Motor neuron (in vitro differentiated cells): ENCODE measurements at places on chromosomes 13 and 19. TPM values are rescaled to one million over a fixed set of nuclear protein-coding genes. Genes with fewer than 3 reads are reported as not detected.

LILRB5 gene
- 1.2 TPM in 1 of 2 replicates, not detected in the other for total RNA-seq

CYP4F12 gene
- total RNA-seq: 0.81 and 1.0 TPM in 2 replicates

EFNA2 gene
- 2.4 and 2.6 TPM in 2 replicates for total RNA-seq

KLF12 gene
- 22.1 and 25.5 TPM in 2 replicates for total RNA-seq

KLC3 gene
- 0.59 and 1.00 TPM in 2 replicates for total RNA-seq

HRC gene
- total RNA-seq: 1.8 and 2.0 TPM in 2 replicates

- no peak for ATAC-seq
Observed at GRCh38 chr13:109401891-109402290, 384.5 kb downstream of the IRS2 start.

DNA sequence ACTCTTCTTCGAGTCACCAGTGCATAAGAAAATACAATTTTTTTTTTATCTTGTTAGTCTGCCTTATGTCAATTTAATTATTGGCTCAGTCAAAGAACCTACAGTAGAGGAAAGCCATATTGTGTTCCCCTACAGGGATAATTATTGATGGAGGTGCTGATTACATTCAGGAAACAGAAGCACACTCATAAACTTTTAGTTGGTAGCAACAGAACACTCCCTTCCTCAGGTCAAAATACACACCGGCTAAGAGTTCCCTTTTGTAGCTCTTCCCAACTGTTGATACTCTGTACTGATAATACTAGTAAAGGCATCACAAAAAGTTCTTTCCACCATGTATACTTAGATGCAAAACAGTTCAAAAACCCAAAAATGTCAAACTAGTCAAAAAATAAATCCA is 18.4 kb downstream of the FOXO1 start:
- no peak for ATAC-seq

- ATAC-seq: no peak
Observed at GRCh38 chr19:16148443-16149229, 5.2 kb downstream of the HSH2D start.

DNA sequence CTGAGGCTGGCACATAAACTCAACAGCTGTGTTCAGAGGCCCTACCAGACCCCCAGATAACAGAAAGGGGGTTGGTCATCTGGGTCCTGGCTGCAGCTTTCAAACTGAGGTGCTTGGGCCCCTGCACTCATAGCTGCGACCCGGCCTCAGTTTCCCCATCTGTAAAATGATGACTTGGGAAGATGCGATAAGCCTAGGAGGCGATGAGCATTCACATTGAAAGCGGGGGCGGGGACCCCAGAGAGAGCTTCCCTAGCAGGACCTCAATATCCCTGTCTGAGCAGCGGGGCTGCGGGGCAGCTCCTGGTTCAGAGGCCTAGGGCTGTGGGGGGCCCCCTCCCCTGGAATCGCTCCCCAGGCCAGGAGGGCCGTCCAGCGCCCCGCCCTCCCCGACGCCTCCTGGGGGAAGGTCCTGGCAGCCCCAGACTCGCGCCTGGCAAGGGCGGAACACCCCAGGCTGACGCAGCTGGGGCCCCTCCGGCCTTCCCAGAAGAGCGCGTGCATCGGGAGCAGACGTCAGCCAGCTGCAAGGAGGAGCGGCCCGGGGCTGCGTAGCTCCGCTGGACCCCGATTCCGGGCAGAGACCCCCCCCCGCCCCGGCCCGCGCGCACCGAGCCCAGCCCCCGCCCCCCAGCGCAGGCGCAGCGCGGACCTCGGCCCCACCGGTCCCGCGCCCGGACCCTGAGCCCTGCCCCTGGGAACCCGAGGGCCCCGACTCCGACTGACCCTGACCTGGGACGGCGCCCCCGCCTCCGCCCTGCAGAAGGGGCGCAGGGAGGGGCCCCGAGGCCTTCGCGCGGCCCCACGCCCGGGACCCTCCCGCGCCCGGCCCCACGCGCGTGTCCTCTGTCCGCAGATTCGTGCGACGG is 3.5 kb downstream of the FSTL3 start:
- ATAC-seq: peak; percentile 40

DNA sequence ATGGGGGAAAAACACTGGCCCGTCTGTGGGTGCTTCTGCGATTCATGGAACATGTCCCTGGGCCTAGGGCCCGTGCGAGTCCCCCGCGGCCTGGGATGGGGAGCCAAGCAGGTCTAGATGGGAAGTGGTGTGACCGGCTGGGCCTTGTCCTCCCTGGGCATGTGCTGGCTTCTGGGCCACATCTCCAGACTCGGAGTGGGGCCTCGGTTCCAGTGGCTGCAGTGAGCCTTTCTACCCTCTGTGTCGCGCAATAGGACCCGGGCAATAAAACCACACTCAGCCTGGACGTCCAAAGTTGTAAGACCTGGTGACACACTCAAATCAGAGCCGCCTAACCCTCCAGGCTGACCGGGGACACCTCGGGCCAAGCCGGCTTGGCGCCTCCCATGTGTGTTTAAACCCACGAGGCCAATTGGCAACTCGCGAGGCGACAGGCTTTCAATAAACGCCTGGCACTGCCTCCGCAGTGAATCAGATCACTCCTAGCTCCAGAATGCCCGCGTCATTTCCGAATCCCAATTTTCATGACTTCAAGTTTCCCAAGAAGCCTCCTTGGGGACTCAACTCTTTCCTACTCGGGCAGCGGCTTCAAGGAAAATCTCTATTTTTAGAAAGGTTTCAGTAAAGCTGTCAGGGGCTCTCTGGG is 57.3 kb downstream of the KLF2 start:
- no peak for ATAC-seq

- no peak for ATAC-seq
Observed at GRCh38 chr19:44626048-44626624, 12.8 kb downstream of the IGSF23 start.

GRCh38 chr13:98626298-98626935 is 49.5 kb upstream of the STK24 start:
- ATAC-seq: no peak

- no peak for ATAC-seq
Observed at GRCh38 chr19:5313307-5313706, 27.3 kb downstream of the PTPRS start.
